ENCODE measurements at places on chromosomes 13 and 19. TPM values are rescaled to one million over a fixed set of nuclear protein-coding genes. Genes with fewer than 3 reads are reported as not detected.

- no peak for DNase-seq
Observed at GRCh38 chr19:13554506-13555240, 48.4 kb upstream of the CACNA1A start.

DNA sequence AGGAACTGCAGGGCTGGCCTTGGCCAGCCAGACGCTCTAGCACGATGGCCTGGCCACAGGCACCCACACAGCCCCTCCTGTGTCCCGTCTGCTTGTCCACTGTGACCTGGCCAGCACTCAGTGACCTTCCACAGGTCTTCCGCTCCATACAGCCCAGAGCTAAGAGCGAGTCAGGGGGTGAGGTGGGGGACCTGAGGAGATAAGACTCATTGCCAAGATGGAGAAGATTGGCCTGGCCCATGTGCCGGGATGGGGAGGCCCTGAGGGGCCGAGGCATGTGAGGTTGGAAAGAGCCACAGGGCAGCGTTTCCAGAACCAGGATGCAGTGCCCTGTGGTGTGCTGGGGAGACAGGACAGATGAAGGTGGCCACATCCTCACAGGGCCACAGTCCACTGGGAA lies 10.2 kb upstream of the SLC7A9 start:
- DNase-seq, result no peak

DNA sequence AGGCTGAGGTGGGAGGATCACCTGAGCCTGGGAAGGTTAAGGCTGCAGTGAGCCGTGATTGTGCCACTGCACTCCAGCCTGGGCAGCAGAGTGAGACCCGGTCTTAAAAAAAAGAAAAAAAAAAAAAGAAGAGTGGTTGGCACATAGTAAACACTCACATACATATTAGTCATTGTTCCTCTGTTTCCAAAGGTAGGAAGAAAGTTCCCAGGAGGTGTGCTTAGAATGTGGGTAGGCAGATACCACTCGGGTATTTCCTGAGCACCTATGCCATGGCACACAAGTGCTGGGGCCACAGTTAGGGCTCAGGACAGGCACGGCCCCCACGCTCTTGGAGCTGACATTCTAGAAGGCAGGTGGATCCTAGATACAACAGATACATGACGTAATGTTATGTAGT lies 41.4 kb downstream of the SIPA1L3 start:
- DNase-seq, result no peak

DNA sequence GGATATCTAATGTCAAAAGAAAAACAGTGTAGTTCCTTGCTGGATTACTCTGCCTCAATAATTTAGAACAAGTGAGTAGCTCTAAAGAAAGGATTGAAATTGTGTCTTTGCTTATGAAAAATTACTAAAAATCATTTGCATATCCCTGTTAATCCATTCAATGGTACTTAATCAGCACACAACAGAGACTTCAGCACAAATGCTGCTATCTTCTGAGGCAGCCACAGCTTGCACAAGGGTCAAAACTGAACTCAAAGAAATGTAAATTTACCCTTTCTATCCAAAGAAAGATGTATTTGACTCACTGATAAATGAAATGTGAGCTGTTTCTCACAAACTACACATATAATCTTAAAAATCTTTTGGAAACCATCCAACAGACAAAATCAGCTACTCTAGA lies 116.2 kb downstream of the LHFPL6 start:
- no peak for DNase-seq

Gene ZNF350
- 10.4 TPM for total RNA-seq

Gene IFNL1
- not detected for total RNA-seq
